Activated gamma-delta T cell (primary cell): ENCODE measurements at places on chromosomes 7 and 10.

DNA sequence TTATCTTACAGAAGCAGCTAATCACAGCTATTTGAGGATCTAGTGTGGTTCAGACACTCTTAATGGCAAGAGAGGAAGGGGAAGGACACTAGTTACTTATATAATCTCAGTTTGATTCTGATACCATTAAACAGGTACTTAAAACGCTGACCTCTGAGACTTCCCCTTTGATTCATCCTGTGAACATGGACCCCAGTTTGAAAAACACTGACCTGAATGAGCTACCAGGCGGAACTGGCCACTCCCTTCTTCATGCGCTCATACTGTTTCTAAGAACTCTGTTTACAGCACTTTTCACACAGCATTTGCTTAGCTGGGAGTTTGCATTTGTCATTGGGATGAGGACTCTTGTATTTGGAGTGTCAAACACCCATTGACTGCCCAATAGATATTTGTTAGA lies 45.7 kb downstream of the BEND7 start:
- no peak for DNase-seq

- DNase-seq, result no peak
These were observed 99.7 kb downstream of the CSTF2T start for GRCh38 chr10:51599647-51600046.

GRCh38 chr7:12821746-12822145 lies 134.3 kb downstream of the ARL4A start:
- DNase-seq, result no peak

- DNase-seq, result no peak
These were observed 1.2 kb downstream of the CACUL1 start for GRCh38 chr10:118753331-118754228.

DNA sequence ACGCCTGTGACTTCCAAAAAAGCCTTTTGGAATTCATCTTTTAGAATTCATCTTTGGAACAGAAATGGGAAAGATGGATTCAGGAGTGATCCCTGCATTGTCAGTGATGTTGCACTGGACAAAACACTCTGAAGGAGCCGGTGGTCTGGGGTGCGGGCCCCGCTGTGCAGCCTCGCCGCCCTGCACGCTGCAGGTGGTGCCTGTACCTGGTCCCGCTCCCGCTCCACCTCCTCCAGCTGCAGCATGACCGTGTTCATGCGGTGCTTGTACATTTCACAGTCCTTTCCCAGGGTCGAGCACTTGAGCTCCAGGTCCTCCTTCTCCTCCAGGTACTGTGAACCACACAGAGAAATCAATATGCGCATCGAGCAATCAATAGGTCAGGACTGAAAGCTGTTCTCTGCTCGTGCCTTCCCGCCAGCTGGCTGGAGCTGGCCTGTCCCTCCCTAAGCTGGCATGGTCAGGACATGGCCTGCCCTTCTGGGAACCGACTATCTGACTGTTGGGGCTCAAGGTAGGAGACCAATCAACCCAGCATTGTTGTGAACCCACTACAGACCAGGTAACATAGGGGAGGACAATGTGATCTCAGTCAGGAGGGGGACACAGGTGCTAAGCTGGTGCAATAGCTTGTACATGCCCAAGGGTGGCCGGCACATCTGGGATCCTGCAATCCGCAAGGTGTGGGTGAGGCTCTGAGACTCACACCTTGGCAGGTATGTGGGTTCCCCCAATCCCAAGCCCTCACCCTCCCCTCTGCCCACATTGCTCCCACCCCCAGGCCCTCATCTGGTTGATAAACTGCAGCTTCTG lies 93.8 kb upstream of the GNA12 start:
- no peak for DNase-seq

- DNase-seq, result no peak
These were observed 48.6 kb downstream of the GTF2IRD1 start for GRCh38 chr7:74502216-74502891.

DNA sequence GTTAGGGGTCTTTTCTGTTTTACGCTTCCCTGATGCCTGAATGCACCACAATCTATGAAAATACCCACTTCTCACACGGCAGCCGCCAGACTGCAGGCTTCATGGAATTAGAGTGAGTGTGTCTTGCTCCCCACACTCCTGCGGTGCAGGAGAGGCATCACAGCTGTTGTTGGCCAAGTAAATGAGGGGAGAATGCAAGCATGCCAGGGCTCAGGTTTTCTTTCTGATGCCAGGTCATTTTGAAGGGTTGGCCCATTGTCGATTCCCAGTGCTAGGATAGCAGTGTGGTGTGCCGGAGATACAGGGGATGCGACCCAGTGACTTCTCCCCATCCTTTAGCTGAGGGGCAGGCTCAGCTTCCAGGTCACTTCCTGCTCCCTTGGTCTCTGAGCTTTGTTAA lies 16.3 kb downstream of the CXCL12 start:
- DNase-seq, result no peak

DNA sequence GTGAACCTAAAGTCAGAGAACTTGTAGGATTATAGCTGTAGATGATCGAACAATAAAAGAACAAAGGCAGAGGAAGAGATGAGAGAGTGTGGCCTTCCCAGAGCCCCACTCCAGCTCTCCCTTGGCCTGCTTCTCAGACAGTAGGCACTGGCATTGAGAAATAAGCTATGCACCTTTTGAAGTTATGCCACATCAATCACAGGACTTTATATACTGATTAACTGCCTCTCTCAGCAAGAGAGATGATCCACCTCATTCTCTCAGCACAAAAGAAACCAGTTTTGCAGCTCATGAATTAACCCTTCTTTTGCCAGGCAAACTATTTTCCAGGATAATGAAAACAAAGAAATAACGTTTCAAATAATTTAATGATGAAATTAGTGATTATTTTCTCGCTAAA lies 22.0 kb upstream of the CTTNBP2 start:
- no peak for DNase-seq

DNA sequence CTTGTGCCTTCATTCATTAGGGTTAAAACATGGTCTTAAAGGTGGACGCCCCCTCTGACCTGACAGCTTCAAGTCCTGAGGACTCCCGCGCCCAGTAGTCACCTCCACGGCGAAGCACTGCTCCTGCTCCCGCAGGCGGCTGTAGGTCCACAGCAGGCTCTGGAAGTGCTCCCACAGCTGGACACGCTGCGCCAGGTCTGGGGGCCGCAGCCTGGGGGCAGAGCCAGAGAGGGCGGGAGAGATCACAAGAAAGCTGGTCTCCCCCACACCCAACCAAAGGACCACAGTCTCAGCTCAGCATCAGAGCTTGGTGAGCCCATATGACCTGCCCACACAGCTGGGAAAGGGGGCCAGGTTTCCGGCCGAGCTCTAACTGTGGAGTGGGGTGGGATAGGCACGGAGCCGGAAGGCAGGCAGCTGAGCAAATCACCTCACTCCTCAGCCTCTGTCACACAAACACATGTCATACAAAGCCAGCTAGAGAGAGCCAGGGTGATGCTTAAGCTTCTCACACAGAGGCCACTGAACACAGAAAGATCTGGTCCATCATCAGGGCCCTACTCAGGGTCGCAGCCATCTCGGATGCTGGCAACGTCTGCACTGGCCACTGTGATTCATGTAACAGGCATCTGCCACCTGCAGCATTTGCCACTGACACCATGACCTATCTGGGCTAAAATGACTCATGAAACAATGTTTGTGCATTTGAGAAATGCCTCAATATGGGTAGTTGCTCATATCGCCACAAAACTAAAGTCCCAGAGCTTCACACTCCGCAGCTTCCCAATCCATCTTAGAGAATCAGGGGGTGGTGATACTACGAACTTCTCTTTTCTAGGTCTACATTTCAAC lies 12.6 kb downstream of the HPS1 start:
- no peak for DNase-seq

GRCh38 chr10:8369666-8370065 lies 315.2 kb downstream of the GATA3 start:
- DNase-seq, result no peak

GRCh38 chr10:7892146-7892545 lies 73.8 kb downstream of the TAF3 start:
- DNase-seq, result no peak

DNA sequence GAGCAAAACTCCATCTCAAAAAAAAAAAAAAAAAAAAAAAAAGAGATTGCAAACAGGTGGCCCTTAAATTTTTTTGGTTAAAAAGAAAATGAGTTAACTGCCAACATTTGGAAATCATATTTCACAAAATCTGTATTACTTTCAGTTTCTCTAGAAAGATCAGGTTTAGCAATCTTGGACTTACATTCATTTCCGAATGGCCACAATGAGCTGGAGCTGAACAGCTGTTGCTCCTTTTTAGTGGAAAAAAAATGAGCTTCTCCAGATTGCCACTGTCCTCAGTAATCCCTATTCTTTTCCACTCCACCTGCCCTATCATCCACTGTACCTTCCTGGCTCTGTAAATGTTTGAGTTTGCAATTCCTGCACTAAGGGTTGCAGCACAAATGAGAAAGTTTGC lies 43.6 kb downstream of the RAB11FIP2 start:
- no peak for DNase-seq

GRCh38 chr10:71285986-71286385 lies 33.1 kb upstream of the SLC29A3 start:
- DNase-seq, result no peak

DNA sequence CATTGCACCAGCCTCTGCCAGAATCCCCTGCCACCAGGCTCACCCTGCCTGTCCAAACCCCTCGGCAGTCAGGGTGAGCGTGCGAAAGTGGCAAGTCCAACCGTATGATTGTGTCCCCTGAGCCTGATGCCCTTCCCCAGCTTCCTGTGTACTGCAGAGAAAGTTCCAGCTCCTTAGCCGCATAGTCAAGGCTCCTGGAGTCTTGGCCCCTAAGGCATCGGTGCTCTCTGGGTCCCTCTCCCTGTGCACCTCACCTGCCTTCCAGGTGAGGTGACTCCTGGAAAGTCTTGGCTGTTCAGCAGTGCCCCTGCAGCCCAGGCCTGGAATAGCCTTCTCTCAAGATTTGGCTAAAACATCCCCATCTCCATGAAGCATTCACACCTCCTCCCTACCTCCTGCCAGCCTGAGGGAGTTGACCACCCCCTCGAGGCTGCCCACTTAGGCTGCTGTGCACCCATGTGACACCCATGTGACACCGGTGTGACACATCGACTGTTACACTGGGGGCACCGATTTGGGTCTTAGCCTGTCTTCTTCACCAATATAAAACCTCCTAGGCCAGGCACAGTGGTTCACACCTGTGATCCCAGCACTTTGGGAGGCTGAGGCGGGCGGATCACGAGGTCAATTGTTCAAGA lies 56.1 kb upstream of the ELN start:
- no peak for DNase-seq

DNA sequence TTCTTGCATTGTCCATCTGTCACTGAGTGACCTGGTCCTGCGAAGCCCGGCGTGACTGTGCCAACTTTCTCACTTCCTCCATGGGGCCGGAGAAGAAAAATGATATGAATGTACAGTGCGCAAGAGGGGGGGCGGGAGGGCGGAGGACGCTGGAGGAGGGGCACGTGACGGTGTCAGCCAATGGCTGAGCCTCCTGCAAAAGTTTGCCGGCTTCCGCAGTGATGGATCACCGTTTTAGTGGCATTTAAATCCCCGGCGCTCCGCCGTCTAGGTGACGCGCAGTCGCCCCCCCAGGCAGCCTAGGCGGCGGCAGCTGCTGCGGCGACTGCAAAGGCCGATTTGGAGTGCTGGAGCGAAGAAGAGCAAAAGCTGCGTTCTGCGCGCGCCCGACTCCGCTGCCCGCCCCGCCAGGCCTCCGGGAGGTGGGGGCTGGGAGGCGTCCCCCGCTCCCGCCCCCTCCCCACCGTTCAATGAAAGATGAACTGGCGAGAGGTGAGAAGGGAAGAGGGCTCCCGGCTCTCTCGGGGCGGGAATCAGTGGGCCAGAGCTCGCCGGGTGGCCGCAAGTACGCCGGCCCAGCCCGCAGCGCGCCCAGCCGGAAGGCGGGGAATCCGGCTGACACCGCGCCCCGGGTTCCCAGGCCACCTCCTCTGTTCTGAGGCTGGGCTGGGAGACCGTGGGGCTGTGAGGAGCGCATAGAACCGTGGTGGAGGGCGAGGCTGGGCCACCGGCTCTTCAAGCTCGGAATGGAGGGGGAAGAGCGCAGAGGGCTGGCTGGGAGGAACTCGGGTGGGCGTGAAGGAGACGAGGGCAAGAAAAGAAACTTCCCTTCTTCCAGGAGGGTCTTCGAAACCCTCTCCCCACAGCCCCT lies at the start of gene HOXA1:
Gene HOXA1, minus strand, starts transcription at position 104 of the 871 bp plus-strand sequence. Its CDS starts 88 bp downstream, at position 16.
- DNase-seq, result peak; percentile 46

GRCh38 chr10:132774902-132775863 lies 10.8 kb downstream of the NKX6-2 start:
- DNase-seq, result no peak

- DNase-seq, result peak; percentile 71
These were observed 17.8 kb upstream of the ZKSCAN1 start for GRCh38 chr7:99997545-99998137.
